MV-4-11 (cell line): ENCODE measurements at places on chromosomes 6 and 20.

DNA sequence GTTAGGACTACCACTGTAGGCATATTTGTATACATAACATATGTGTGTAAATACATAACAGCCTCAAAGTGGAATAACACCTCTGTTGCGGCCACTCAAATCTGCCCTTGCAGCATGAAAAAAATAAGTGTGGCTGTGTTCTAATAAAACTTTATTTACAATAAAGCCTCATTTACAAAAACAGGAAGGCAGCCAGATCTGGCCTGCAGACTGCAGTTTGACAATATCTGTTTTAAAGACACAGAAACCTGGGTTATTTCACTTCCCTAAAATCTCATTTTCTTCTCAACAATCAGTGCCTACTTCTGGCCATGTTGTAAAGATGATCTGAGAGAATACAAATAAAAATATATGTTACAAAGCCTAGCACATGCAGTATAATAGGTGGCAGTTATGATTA lies 53.9 kb upstream of the SCML4 start:
- peak; percentile 80 for DNase-seq

DNA sequence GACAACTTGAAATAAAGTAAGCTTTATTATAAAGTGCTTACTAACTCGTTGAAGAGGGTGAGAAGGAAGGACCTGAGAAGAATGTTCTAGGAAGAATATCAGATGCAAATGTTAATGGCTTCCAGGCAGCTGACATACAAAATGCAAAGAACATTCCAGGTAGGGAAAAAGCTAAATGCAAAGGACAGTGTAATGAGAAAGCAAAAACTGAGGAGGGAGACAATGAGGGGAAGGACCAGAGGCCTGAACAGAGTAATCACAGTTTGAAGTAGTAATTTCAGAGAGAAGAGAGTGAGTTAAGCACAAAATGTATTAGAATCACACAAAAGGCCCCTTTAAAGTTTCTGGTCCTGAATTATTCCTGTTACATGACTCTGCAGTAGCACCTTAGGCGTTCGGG lies 81.3 kb downstream of the HMGCLL1 start:
- no peak for DNase-seq

- DNase-seq, result no peak
Measured at GRCh38 chr6:100260584-100260983, 204.1 kb downstream of the SIM1 start.

DNA sequence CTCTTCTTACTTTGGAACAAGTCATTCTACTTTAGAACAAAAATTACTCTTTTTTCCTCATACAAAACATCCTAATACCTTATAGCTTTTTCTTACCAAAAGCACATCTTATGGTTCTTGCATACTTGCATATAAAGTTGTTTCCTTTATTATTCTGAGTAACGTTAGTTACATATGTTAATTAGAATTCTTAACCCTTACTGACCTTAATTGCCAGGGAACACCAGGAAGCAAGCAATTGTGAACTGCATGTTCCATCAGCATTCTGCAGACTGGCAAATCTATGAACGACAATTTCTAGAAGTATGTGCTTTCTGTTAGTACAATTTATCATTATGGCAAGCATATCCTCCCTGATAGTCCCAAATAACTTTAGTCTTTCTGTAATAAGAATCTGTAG lies 831.0 kb downstream of the C6orf118 start:
- DNase-seq, result no peak

GRCh38 chr6:30829639-30830255 lies 54.6 kb upstream of the DDR1 start:
- no peak for DNase-seq

DNA sequence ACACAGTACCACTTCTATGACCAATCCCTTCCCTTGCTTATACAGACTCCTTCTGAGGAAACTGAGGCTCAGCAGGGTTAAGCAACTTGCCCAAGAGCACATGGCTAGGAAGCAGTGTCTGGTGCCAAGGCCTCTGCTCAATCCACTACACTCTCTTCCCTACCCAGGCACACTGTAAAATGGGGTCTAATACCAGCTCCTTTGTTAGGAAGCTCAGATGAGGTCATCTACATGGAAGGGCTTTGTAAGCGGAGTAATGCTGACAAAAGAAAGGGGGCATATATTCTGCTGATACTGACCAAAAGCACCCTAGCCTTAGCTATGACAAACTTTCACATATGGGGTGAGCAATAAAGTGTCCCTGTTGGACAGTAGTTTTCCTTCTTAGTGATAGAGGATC lies 9.1 kb downstream of the TRIM26 start:
- no peak for DNase-seq

DNA sequence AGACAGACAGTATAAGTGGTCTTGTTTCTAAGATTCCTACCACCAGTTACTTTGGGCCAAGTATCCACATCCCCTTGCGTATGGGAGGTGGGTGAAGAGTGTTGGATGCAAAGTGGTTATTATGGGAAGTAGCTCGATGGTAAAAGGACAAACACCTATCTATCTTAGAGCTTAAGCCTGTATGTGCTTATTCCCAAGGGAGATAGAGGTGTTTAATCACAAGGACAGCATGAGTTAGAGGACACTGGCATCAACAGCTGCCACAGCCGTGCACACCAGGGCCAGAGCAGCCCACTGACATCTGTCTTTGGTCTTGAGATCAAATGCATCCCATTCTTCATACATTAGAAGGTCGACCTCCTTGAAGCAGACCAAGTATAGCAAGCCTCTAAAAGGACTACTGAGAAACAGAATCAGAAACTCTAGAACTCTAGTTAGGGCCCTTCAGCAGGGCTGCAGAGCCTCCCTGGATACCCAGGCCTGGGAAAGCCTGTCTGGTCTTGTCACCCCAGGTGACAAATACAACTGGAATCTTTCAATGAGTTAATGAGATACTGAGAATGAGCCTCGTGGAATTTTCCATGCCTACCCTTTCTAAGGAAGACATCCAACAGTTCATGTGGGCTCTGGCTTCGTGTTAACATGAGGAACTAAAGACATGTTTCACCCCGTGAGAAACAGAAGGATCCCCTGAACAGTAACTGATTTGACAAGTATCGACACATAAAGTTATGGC lies 28.7 kb downstream of the TXNDC5 start:
- no peak for DNase-seq

GRCh38 chr6:89650579-89650978 lies 12.0 kb upstream of the LYRM2 start:
- DNase-seq, result no peak

GRCh38 chr6:122799140-122799745 lies 10.2 kb downstream of the SMPDL3A start:
- no peak for DNase-seq

DNA sequence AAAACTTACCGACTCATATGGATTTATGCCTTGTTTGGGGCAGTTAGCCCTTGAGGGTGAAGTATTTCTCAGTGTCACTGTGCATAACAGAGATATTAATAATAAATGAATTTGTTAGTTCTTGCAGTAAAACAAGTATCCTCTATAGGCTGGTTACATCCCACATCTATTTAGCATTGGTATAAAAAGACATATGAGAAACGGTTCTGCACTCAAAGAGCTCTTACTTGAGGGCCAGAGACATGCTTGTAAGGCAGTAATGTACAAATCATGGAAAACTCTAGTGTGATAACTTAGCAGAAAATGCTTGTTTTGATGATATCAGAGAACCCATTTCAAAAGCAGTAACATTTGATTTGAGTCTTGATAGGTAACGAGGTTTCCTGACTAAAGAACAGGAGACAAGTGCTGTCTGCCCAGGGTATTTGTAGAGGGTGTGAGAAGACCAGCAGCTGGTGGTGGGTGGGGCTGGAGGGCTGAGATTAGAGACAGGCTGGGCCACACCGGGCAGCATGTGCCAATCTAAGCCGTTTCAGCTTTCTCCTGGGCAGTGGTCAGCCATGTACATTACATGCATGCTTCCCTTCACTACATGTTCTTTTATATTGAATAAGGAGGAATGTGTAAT lies 46.3 kb downstream of the TULP4 start:
- DNase-seq, result no peak

DNA sequence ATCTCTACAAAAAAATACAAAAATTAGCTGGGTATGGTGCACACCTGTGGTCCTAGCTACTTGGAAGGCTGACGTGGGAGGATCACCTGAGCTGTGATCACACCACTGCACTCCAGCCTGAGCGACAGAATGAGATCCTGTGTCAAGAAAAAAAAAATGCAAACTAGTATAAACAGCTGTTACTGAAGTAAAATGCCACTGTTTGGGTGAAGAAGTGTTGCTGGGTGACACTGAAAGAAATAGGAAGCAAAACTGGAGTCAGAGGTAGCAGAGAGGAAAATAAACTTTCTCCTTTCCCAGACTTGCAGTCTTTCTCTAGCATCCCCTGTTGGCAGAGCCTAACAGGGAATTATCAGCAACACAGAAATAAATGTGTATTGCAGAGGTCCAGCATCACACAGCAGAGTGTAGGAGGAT lies 241.2 kb upstream of the PREP start:
- peak; percentile 74 for DNase-seq

DNA sequence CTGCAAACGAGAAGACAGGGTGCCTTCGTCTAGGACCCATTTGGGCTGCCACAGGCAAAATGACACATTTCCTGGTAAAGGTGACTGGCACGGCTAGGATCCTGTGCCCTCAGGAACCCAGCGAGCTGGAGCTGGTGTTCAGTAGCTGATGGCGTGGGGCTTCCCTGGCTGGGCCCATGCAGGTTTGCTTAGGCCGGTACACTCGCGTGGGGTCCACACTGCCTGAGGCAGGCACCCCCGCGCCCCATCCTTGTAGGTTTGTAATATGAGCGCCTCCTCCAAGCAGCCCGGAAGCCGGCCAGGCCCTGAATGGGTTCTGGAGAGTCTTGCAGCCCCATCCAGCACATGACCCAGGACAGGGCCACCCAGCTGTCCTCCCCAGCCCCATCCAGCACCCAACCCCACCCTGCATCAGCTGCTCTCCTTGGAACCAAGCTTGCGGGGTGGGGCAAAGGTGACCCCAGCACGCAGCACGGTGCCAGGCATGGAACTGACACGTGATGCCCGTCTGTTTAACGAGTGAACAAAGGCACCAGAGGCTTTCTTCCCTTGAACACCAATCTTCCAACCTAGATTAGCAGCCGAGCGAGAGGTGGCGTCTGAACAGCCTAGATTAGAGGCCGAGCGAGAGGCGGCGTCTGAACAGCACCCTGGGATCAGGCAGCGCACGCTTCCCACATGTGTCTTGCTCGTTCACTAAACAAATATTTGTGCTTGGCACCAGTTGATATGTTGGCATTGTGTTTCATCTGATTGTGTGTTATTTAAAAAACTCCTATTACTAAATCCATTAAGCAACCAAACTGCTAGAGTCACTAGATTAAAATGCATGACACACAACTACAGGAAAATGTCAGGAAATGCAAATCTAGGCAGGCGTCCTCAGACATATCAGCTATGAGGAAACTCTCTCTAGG lies 112.1 kb downstream of the DLL1 start:
- no peak for DNase-seq

DNA sequence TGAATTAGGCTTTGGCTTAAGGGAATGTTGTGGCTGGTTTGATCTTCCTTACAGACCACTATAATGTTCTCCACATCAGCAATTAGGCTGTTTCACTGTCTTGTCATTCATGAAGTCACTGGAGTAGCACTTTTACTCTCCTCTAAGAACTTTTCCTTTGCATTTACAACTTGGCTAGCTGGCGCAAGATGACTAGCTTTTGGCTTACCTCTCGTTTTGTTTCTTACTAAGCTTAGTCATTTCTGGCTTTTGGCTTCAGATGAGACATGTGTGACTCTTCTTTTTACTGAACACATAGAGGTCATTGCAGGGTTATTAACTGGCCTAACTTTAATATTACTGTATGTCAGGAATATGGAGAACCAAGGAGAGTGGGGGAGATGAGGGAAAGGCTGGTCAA lies 143.2 kb downstream of the PTCHD4 start:
- DNase-seq, result no peak

GRCh38 chr6:142336787-142337186 lies 35.0 kb downstream of the ADGRG6 start:
- DNase-seq, result no peak

- peak; percentile 59 for DNase-seq
Measured at GRCh38 chr6:169800668-169801395, 49.4 kb downstream of the ERMARD start.
